ENCODE measurements at places on chromosomes 5 and 9.
A peak's percentile ranks its signal among the peaks of the same experiment; 100 is the strongest.

DNA sequence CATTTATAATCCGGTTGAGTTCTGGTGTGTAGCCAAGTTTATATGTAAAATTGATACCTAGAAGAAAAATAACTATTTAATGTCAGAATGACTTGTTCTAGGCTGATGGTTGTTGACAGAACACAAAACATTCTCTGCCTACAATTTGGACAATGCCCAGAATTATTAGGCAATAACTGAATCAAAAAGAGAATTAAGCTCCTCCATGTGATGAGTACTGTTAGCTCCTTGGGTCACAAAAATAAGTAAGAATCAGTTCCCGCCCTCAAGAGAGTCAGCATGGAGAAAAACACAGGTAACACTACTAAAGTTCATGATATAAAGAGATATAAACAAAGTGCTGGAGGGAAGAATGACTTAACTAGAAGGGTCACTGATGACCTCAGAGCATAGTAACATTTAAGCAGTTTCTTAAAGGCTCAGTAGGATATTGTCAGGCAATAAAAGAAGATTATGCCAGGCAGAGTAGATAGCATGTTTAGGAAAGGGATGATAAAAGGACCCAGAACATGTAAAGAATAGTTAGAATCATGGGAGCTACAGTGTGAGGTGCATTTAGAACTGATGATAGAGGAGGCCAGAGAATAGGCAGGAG lies 200.5 kb upstream of the ACTBL2 start:
- no peak for DNase-seq

- DNase-seq: peak; percentile 45
These were observed at the start of gene COL5A1 for GRCh38 chr9:134641173-134641989. COL5A1 (plus strand) TSS chr9:134641803; CDS start chr9:134642188, 385 bp downstream.

DNA sequence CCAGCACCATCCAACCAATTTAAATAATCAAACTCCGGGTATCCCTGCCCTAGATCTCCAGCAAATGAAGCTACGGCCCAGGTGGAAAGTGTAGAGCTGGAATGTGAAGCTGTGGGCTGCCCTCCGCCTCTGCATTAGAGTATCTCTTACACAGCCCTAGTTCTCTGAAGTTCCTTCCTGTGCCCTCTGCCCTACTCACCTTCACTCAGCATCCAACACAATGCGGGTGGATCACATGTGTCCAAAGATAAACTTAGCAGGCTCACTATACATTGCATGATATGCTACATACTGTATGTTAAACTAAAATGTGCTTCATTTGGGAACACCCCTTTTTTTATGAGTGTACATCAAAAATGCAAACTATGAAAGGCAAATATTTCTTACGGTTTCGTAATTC lies 70.0 kb upstream of the RAD23B start:
- no peak for DNase-seq

- no peak for DNase-seq
These were observed 99.9 kb upstream of the BNC2 start for GRCh38 chr9:16970321-16970720.

- DNase-seq: no peak
These were observed 139.7 kb downstream of the CEP120 start for GRCh38 chr5:123283499-123283898.

DNA sequence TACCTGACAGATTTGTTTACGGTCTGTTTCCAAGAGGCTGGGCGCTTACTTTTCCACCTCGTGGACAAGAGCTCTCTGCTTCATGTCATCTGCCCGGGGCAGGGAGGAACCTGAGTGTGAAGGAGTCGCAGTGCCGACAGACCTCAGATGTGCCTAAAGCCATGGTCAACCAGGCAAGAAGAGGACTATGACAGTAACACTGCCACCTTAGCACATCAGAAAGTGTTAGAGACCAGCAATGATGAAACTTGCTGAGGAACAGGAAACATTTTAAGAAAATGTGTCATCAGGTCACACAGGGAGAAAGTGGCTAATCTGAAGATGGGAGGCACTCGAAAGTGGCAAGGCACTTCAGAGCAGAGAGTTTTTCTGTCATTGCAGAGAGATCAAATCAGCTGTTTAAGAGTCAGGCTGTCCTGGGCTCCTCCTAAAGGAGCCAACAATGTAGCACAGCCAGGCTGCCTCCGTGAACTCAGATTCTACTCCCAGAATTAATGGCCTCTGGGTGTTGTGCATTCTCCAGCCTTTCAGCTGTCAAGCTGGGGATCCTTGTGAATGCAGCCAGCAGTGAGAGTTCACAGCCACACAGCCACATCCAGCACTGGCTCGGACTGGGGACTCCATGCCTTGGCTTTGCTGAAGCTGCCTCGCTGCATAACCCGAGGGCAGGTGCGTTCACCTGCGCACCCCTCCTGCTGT lies 94.6 kb downstream of the RAPGEF1 start:
- DNase-seq: no peak

DNA sequence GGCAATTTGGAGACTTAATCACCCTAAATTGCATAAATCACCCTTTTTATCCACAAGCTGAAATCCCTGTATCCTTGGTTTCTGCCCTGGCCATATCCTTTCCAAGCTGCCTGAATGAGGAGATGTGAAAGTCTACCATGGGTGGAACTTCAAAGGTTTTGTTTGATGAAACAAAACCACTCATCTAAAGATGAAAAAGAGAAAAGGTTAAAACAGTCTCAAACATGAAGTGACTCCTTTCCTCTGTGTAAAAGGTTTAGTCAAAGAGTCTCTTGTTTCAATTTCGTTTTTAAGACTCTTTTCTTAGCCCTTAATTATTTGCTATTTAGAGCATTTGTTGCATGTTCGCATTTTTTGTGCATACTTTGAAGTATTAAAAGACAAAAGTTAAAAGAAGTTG lies 11.2 kb downstream of the SLC45A2 start:
- DNase-seq: no peak

GRCh38 chr9:129138476-129139232 lies 27.4 kb downstream of the PTPA start:
- DNase-seq: no peak

DNA sequence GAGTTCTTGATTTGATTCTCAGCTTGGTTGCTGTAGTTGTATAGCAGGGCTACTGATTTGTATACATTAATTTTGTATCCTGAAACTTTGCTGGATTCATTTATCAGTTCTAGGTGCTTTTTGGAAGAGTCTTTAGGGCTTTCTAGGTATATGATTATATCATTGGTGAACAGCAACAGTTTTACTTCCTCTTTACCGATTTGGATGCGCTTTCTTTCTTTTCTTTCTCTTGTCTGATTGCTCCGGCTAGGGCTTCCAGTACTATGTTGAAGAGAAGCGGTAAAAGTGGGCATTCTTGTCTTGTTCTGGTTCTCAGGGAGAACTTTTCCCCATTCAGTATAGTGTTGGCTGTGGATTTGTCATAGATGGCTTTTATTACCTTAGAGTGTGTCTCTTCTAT lies 158.9 kb downstream of the SAXO1 start:
- no peak for DNase-seq

DNA sequence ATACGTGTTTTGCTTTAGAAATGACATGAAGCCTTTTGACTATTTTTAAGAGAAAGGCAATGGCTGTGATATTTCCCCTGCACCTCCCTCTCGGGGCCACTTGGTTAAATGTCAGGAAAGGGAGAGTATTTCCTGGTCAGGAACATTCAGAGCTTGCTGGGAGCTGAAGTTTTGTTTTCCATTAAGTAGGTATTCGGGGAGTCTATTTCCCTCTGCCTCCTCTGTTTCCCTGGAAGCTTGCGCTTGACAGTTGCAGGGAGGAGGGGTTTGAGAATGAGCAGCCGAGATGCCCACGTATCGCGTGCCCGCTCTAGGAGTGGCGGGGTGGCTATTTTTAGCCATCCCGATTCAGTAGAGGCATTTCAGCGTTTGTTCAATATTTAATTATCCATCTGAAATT lies 6.7 kb downstream of the DAB2IP start:
- no peak for DNase-seq

Data from NCI-H748 treated with DMSO at 0.1 percent for 48 hours (cell line).